AG04450 (cell line): ENCODE measurements at places on chromosomes 13 and 19.

GRCh38 chr13:21530656-21531055, 71.6 kb upstream of the ZDHHC20 start:
- no peak for DNase-seq

DNA sequence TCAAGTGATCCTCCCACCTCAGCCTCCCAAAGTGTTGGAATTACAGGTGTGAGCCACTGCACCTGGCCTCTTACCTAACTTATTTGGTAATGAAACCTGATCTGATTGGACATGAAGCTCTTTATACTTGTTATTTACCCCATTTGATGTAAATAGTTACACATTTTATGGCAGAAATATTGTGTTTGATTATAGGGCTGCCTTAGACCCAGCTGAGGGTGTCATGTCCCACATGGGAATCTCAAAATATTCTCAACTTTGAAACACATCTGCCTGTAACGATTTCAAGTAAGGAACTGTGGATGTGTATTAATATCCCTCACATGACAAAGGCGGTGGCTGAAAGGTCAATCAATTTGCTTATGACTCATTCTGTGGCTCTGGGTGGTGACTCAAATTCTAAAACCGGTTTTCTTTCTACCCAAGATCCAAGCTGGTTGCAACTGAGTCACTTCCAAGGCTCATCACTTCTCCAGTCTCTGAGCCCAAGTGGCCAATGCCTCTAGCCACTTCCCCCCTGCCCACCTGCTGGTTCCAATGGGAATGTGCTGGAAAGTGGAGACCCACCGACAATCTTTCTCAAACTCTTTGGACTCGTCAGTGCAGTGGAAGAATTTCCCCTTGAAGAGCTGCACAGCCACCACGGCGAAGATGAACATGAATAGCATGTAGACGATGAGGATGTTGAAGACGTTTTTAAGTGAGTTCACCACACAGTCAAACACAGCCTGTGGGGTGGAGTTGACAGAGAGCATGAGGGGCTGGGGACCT, 110.9 kb downstream of the IER2 start:
- peak; percentile 54 for DNase-seq

DNA sequence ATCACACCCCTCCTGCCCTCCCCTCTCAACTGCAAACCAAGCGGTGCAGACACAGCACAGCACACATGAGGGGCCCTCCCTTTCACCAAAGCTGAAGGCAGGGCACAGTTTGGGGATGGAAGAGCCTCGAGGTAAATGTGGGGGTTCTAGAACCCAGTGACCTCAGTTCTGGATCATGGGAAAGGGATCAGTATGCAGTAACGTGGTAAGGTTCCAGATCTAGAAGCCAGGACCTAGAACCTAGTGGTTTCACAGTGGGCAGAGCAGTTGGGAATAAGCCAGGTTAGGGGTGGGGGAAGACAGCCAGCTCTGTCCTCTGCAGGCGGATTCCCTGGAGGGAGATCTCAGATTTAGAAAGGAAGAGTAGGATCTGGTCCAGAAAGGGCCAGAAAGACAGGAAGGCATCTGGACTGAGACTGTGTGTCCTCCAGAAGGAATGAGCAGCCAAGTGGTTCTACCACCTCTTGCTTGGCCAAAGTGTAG, 3.1 kb downstream of the FTL start:
- no peak for DNase-seq

DNA sequence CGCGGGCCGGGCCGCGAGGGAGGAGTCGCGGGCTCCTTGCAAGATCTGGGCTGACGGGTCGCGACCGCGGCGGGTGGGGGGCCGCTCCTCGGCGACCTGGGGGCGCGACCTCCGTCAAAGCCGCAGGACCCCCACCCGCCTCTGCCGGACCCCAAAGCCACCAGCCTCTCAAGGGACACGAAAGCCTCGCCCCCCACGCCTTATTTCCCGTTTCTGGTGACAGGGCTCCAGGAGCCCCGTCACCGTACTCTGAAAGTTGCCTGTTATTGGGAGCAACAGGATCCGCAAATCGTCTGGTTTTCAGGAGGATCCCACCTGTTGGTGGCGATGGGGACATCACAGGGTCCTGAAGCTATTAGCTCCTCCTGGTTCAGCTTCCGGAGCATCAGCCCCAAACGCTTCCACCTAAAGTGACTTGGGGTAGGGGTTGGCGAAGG, 530 bp downstream of the MAU2 start:
- no peak for DNase-seq

GRCh38 chr19:50858886-50859285, 4.2 kb downstream of the KLK3 start:
- no peak for DNase-seq
